HuH-7 (cell line): ENCODE measurements at places on chromosomes 13 and 19.
A peak's percentile ranks its signal among the peaks of the same experiment; 100 is the strongest.

DNA sequence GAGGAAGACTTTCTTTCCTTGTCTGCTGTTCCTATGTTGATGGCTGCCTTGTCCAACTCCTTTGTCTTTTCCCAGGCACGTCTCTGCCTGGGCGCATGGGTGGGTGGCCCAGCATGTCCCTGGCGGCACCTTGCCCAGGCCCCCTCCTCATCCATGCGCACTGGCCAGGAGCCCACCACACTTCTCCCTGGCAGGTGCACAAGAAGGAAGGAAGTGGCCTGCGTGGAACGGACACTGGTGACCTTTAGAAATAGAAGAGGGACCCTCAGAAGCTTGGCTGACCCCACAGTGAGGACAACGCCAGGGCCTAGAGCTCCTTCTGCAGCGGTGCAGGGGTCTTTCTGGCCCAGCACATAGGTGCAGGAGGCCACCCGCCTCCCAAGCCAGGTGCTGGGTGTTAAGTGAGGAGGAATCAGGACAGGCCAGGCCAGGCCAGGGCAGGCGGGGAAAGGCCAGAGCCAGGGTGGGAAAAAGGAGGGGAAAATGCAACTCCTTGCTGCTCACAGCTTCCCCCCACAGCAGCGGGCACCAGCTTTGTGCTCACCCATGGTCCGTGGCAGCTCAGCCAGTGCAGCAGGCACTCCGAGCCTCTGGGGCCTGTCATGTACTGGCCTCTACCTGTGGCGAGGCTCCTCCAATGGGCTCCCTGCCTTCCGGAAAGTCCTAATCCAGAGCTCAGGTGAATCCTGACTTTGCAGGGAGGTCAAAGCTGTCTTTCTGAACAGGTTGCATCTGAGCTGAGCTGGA lies 104.0 kb downstream of the SOX1 start:
- no peak for DNase-seq

GRCh38 chr19:33704271-33704670 lies 82.5 kb downstream of the CHST8 start:
- no peak for DNase-seq

GRCh38 chr19:33000510-33000909 lies 28.5 kb downstream of the FAAP24 start:
- no peak for DNase-seq

- DNase-seq = no peak
Observed at GRCh38 chr13:22050951-22051563, 380.2 kb downstream of the FGF9 start.

DNA sequence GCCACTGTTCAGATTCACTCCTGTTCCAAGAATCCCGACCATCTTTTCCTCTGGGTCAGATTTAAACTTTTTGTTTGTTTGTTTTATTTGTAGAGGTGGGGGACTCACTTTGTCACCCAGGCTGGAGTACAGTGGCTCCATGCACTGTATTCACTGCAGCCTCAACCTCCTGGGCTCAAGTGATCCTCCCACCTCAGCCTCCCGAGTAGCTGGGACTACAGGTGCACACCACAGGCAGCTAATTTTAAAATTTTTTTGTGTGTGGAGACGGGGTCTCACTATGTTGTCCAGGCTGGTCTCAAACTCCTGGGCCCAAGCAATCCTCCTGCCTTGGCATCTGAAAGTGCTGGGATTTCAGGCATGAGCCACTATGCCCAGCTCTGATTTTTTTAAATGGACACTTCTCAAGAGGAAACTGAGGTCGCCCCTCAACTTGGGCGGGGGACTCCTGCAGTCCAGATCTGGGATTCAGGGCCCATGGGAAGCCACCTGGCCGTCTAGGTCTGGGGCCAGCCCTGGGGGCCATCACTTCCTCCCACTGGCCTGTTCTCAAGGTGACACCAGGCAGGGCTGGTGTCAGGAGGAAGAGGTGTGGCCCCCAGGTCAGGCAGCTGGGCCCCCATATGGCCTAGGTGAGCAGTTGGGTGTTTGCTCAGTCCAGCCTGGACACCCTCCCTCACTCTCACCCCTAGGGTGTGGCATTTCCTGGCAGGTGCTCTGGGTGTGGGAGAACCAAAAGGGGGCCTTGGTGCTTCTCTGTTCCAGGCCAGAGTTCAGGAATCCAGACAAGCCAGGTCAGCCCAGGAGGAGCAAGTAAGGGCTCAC lies 1.3 kb downstream of the B3GNT3 start:
- DNase-seq = no peak

- DNase-seq = no peak
Observed at GRCh38 chr13:26458196-26458749, 99.2 kb upstream of the WASF3 start.

DNA sequence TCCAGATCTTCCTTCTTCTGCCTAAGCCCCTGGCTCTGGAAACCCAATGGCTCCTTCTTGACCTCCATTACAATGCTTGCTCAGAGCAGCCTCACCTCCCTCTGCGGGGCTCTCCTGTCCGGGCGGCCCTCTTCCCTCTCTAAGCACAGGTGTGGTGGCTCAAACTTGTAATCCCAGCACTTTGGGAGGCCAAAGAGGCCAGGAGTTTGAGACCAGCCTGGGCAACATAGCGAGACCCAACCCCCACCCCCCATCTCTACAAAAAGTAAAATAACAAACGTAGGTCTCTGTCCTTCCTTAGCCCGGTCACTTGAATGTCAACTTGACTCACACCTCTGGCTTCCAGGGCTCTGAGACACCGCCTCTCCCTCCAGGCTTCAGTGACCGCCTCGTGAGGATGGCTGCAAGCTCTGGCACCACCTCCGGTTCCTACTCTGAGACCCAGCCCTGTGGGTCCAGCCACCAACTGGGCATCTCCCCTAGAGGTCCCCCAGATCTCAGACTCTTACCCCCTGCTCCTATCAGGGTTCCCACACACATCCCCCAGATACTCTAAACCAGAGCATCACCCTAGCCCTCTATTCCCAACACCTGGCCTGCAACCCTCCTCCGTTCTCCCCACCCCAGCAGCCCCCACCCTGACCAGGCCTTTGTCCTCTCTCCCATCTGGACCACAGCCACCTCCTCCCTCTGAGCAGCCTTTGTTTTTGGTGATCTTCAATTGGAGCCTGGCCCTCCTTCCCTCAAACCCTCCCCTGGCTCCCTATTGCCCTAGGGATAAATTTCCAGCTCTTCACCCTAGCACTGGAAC lies 4.7 kb upstream of the TLE2 start:
- DNase-seq = no peak

GRCh38 chr13:105663182-105663581 lies 872.3 kb downstream of the EFNB2 start:
- DNase-seq = no peak

- DNase-seq = no peak
Observed at GRCh38 chr13:53638040-53638439, 609.4 kb downstream of the OLFM4 start.

GRCh38 chr13:109626386-109627171 lies 159.8 kb downstream of the IRS2 start:
- DNase-seq = no peak

GRCh38 chr19:29678484-29679106 lies 13.3 kb downstream of the PLEKHF1 start:
- DNase-seq = no peak

GRCh38 chr19:58091251-58091995 lies 6.6 kb downstream of the ZSCAN18 start:
- no peak for DNase-seq

DNA sequence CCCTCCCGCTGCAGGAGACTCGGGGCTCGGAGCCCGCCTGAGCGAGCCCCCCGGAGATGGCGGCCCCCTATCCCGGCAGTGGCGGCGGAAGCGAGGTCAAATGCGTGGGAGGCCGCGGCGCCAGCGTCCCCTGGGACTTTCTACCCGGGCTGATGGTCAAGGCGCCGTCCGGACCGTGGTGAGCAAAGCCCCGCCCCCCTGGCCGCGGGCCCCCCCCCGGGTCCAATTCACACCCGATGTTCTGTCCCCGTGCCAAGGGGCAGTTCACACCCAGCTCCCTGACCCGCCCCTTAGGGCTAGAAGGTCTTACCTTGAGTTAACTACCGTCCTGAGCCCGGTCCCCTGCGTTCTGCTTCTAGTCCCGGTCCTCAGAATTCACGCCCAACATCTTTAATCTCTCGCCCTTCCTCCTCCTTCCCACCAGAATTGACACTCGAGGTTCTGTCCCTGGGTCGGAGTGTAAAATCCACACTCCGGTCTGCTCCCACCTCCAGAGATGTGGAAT lies 1.4 kb downstream of the NPAS1 start:
- peak; percentile 62 for DNase-seq
